ENCODE measurements at places on chromosomes 3 and 15.

DNA sequence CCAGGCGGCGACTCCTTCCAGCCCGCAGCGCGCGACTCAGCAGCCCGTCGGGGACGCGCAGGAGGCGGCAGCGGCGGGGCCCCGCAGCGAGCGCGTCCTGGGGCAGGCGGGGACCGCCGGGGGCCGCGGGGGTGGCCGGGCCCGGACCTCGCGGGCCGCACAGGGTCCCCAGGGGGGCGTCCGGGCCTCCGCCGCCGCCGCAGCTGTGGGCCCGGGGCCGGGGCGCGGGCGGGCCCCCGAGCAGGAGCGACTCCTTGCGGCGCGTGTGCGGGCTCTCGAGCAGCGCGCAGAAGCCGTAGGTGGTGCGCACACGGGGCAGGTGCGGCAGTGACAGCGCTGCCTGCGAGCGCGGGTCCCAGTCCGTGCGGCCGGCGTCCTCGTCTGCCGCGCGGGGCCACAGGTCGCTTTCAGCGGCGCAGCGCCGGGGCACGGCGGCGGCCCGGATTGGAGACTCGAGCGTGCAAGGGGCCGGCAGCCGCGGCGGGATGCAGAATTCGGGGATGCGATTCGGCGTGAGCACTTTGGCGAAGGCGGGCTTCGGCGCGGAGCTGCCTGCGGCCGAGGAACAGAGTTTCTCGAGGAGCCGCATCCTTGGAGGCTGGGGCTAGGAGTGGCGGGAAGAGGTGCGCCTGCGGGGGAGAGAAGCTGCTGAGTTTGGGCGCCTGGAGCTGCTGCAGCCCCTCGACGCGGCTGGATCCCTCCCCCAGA is 535 bp downstream of the C2CD4B start:
- peak; percentile 37 for DNase-seq

DNA sequence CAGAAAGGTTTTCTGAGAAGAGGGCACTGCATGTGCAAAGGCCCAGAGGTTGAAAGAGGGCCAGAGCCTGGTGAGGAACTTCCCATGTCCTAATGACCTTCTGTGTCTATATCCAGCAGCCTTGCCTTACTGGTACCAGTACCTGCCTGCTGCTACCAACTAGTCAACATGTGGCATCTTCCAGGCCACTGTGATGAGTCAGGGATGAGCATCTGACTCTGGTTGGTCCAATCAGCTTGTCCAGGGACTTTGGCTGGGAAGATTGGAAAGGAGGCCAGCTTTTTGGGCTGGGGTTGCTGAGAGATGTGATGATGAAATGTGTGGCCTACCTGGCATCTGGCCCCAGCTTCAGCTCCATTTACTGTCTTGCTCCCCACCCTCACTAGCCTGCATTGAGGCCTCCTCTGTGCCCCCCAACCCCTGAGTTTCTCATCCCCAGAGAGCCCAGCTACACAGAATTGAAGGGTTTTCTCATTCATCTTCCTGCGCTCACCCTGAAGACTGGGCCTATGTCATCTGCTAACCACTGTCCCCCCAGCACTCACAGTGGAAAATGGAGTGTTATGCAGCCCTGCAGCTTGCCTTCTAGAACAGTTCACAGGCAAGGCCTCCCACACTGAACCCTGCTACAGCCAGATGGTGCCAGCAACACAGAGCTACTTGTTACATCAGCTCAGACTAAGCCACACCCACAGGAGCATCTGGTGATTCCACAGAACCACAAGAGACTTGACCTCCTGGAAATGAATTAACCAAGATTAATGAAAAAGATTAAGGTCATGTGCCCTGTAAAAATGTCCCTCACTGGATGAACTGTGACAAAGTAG is 1.3 kb upstream of the TWF2 start:
- DNase-seq: peak; percentile 42

DNA sequence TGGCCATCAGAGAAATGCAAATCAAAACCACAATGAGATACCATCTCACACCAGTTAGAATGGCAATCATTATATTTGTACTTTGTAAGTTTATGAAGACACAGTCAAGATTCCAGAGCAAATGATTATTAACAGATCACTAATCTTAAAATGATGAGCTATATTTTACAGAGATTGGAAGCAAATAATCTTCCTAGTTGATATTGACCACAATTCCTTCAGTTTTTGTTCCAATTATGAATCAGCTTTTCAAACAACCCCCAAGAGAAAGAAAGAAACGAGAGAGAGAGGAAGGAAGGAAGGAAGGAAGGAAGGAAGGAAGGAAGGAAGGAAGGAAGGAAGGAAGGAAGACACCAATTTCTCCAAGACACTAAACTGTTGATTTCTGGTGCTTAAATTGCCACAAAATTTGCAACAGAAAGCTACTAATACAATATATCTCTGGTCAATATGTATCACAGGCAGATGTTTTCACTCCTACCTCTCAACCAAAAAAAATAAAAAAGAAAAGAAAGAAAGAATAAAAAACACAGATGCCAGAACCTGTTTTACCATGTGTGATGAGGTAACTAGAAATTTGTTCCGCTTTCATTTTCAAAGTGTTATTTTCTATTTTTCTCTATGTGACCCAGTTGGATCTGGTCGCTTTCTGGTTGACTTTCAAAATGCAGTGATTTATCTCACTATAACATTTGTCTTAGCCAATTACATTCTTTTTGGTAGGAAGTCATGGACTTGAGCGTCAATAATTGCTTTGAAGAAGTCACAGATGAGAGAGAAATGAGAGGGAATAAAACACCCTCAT is 1609.6 kb downstream of the SI start:
- no peak for DNase-seq

- no peak for DNase-seq
Measured at GRCh38 chr3:143084856-143085731, 34.5 kb upstream of the CHST2 start.

DNA sequence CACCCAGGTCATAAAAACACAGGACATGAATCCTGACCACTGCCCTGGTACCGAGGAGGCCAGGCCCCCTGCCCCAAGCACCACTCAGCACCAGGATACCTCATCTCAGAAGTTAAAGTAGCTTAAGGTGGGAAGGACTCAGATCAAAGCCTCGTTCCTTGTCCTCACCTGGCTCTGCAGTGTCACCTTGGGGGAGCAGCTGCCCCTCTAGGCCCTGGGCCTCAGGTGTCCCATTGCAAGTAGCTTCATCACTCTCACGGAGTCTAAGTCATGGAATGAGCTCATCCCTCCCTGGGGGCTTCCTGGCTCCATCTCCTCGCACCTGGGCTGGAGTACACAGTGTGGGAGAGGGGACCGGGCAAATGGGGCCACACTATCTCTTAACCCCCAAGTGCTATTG is 148.0 kb downstream of the TPRA1 start:
- no peak for DNase-seq

GRCh38 chr3:42703695-42704025 is 1.1 kb upstream of the HHATL start:
- DNase-seq: no peak

GRCh38 chr15:72047020-72047419 is 70.9 kb downstream of the MYO9A start:
- DNase-seq: no peak

GRCh38 chr15:39892418-39892817 is 27.6 kb downstream of the GPR176 start:
- DNase-seq: no peak

DNA sequence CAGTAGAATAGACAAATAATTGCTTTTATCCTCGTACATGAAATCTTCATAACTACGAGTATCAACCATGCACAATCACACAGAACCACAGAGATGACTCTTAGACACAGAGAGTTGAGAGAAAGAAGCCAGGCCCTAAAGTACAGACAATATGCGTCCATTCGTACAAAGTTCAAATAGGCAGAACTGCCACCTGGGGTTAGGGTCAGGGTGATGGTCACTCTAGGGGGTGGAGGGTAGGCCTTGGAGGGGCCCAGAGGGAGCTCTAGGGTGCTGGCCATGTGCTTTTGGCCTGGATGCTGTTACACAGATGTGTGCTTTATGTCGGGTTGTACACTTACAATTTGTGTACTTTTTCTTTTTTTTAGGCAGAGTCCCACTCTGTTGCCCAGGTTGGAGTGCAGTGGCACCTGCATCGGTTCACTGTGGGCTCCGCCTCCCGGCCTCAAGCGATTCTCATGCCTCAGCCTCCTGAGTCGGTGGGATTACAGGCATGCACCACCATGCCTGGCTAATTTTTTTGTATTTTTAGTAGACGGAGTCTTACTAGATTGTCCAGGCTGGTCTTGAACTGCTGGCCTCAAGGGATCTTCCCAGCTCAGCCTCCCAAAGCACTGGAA is 65.9 kb upstream of the KLF13 start:
- DNase-seq: no peak

DNA sequence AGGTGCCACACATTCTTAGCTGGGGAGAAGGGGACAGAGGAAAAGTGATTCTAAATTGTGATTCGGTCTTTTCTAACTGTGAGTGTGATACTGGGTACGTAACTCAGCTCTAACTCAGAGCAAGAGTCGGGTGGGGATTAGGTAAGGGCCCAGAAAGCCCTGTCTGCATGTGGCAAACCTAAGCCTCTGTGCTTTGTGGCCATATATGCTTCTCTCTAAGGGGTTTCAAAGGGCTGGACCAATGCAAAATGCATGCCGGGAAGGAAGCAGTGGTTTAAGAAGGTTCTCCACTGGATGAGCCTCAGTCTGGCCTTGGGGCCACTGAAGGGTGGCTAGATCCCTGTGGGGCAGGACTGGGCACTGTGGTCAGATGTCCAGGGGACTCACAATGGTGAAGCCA is 275.8 kb downstream of the PLCL2 start:
- DNase-seq: no peak

DNA sequence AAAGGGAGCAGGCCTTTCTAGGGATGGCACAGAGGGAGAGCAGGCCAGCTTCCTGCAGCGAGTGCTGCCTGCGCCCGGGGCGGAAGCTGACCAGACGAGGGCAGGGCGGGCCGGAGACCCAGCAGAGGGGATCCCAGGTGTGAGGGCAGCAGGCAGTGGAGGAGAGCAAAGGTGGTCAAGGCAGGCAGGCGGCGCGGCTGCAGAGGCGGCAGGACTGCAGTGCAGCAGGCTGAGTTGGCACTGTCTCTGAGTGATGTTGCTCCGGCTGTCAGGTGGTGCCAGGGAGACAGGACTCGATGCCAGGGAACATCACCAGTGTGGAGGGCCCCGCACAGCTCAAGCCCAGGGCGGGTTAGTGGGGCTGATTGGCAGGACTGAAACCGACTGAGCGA is 22.3 kb upstream of the PLXNA1 start:
- no peak for DNase-seq

DNA sequence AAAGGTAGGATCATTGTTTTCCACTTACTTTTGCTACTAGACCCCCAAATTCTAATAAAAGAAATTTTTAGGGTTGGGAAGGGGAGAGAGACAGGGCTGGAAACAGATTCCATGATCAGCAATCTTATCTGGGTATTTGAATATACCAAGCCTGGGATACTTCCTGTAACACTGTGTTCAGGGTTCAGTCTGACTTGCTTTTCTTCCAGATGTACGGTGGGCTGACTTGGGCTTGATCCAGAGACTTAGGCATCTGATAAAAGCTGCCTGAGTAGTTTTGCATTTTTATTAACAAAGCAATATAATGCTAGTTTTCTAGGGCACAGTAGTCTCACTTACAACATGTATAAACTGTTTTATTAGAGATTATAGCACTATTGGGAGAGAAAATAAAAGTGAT is 49.2 kb downstream of the KCNMB2 start:
- no peak for DNase-seq

DNA sequence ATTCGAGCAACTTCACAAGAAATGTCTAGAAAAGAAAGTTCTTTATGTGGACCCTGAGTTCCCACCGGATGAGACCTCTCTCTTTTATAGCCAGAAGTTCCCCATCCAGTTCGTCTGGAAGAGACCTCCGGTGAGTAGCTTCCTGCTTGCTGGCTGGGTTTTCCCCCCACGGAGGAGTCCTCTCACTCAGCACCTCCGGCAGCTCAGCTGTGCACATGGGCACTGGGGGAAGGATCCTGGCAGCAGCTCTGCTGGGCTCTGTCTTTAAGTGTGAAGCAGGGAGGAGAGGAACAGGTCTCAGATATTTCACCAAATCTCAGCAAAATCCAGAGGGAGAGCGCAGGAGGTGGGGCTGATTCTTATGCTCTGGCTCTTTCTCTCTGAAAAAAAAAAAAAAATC is 684 bp downstream of the CAPN3 start:
- DNase-seq: no peak

DNA sequence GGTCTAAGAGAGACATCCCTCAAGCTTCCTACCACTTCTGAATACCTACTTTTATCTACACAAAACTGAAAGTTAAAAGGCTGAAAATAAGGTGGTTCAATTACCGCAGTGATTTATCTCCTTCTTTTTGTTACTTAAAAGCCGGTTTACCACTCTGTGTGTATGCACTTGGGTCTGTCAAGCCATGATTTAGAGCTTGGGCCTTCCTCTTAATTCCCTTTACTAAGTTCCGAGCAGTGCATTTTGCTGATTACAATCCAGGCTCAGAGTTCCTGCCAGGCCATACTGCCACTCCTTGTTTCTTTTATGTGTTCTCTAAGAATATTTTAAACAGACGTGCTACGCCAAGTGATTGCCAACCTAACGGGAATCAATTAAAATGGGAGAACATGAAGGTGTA is 16.5 kb downstream of the KCTD6 start:
- DNase-seq: no peak

GRCh38 chr3:49018707-49019006 is 277 bp upstream of the DALRD3 start:
- DNase-seq: no peak
